ENCODE measurements at places on chromosomes 1 and 21. TPM values are rescaled to one million over a fixed set of nuclear protein-coding genes. Genes with fewer than 3 reads are reported as not detected.

DNA sequence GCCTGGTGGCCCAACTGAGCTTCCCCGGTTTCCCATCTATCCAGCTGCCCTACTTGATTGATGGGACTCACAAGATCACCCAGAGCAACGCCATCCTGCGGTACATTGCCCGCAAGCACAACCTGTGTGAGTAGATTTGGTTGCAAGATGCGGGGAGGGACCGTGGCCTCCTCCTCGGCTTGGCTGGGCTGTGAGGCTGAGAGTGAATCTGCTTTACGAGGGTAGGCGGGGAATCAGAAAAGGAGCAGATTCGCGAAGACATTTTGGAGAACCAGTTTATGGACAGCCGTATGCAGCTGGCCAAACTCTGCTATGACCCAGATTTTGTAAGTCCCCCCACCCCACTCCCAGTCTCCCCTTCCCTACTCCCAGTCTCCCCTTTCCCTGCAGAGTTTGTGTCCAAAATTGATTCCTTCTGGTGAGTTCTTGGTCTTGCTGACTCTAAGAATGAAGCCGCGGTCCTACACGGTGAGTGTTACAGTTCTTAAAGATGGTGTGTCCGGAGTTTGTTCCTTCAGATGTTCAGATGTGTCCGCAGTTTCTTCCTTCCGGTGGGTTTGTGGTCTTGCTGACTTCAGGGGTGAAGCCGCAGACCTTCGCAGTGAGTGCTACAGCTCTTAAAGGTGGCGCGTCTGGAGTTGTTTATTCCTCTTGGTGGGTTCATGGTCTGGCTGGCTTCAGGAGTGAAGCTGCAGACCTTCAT, 1.5 kb downstream of the GSTM2 start:
- no peak overlapping the region for H3K27ac ChIP-seq
- no peak for DNase-seq
- H3K4me3 ChIP-seq: no peak overlapping the region
- H3K27me3 ChIP-seq: no peaks in the 10 kb centered on the region
- no peaks in the 10 kb centered on the region for H3K36me3 ChIP-seq

GRCh38 chr1:29122682-29123052, 1.0 kb downstream of the TMEM200B start:
- DNase-seq: peak; percentile 96
- peak overlapping the region; percentile 74 for H3K4me3 ChIP-seq
- H3K27ac ChIP-seq: peak overlapping the region; percentile 85
- peaks cover 3% of the 10 kb centered on the region for H3K36me3 ChIP-seq

GRCh38 chr1:202154766-202155477, 5.5 kb downstream of the PTPN7 start:
- no peaks in the 10 kb centered on the region for H3K36me3 ChIP-seq
- no peak overlapping the region for H3K4me3 ChIP-seq
- no peaks in the 10 kb centered on the region for H3K4me1 ChIP-seq
- peak; percentile 85 for DNase-seq

DNA sequence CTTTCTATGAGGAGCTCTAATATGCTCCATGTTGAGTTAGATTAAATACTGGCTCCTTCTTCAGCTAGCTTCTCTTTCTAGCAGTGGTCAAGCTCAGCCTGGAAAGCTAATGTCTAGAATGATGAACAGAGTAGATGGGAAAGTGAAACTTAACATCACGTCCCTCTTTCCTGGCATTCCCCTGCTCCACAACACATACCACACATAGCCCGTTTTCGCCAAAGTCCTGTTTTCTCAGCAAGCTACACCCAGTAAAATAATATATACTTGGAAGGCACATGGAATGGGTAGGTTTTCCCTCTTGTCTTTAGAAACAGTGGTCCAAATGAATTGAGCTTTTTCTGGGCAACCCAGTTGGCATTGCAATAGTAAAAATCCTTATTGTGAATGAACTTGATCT, 3.8 kb downstream of the KRTAP27-1 start:
- H3K27ac ChIP-seq: no peak overlapping the region
- H3K36me3 ChIP-seq: no peaks in the 10 kb centered on the region
- no peaks in the 10 kb centered on the region for H3K4me1 ChIP-seq

DNA sequence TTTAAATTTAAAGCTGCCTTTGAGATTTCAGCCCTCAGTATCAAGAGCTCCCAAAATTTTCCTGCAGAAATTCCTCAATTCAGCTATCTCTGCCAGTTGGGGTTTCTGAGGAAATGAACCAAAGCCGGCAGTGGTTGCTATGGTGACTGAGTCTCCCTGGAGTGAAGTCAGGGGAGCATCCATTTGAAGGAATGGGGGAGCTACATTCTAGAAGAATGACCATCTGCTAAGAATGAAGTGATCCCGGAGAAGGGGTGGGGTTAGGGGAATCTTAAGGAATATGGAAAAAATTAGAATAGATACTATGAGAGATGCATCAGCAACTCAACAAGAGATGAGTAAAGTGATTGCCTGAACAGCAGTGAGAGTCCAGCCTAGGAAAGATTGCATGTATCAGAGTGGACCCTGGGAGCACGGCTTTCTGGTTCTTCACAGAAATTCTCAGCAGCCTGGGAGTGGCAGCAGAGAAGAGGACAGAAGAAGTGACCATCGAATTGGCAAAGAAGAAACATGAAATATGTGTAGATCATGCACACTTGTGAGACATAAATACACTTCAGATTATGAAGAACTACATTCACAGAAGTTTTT, 94.7 kb downstream of the CHD1L start:
- no peak overlapping the region for H3K4me3 ChIP-seq
- no peaks in the 10 kb centered on the region for H3K36me3 ChIP-seq
- no peaks in the 10 kb centered on the region for H3K4me1 ChIP-seq
- H3K27ac ChIP-seq: no peak overlapping the region
- H3K27me3 ChIP-seq: no peaks in the 10 kb centered on the region

- H3K36me3 ChIP-seq: no peaks in the 10 kb centered on the region
- H3K4me3 ChIP-seq: no peak overlapping the region
- H3K27me3 ChIP-seq: no peaks in the 10 kb centered on the region
These were observed 174.0 kb downstream of the TOMM20 start for GRCh38 chr1:234954613-234955012.

DNA sequence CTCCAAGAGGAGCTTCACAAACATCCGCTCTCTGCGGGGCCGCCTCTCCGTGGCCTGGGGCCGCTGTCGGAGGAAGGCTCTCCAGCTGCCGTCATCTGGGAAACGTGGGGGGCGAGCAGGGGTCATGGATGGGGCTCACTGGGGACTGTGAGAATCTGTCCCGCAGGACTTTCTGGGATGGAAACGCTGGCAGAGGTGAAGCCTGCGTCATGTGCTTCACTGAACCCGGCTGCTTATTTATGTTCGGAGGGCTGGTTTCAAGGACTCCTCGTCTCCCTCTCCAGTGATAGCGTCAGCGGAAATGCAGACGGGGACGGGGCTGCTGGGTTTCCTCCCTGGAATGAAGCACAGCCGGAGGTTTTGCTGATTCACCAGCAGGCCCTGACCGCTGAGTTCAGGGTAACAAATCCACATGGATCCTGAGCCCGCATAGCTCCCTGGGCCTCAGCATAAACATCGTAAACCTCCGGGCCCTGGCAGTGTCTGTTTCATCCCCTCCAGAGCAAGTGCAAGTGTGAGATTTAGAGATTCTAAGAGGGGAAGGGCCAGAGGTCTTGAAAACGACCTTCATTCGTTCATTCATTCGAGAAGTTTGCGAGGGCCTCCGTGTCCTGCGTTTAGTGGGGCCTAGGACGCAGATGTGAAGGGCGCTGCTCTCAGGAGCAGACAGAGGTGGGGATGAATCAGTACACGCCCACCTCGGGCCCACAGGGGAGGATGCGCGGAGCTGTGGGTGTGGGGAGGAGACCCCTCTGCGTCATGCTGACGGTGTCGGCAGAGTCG, 7.0 kb upstream of the POFUT2 start:
- no peaks in the 10 kb centered on the region for H3K27me3 ChIP-seq
- peak overlapping the region; percentile 82 for H3K27ac ChIP-seq
- peak overlapping the region; percentile 14 for H3K4me3 ChIP-seq
- peak; percentile 90 for DNase-seq
- no peaks in the 10 kb centered on the region for H3K36me3 ChIP-seq

DNA sequence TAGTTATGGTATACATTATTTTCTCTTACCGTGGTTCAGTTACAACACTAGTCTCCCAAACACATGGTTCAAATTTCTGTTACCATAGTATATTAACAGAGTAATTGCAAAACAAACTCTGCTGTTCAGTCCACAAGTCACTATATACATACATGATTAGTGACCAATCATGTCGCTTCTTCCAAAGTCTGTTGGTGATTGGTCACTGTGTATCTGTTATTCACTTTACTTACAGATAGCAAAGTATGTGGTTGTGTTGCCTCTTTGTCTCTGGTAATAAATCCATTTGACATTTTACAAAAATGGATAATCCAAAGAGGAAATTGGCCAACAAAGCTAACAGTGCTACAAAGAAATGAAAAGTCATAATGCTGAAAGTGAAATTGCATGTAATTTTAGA, 107.2 kb downstream of the RABGAP1L start:
- H3K27ac ChIP-seq: no peak overlapping the region
- H3K27me3 ChIP-seq: no peaks in the 10 kb centered on the region
- DNase-seq: no peak

DNA sequence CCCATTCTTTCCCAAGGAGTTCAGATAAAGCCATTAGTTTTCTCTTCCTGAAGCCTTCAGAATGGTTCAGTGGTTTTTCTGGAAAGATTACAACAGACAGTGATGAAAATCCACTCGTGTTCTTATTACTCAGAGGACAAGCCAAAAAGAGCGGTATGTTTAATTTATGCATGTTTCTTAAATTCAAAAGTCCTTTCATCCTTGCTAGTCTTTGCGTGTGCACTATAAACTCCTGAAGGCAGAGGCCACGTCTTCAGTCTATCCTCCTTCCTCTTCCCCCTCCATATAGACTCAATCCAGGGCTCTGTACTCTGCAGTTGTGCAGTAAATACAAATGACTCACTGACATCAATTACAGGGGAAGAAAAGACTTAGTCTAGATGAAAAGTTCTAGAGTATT, 409.2 kb upstream of the PLXNA2 start:
- no peak overlapping the region for H3K4me3 ChIP-seq
- H3K4me1 ChIP-seq: no peaks in the 10 kb centered on the region
- no peak overlapping the region for H3K27ac ChIP-seq
- DNase-seq: no peak
- H3K27me3 ChIP-seq: no peaks in the 10 kb centered on the region
- no peaks in the 10 kb centered on the region for H3K36me3 ChIP-seq

GRCh38 chr1:45205011-45205909, 1.1 kb downstream of the ZSWIM5 start:
- peak; percentile 68 for DNase-seq
- no peak overlapping the region for H3K27ac ChIP-seq
- peaks cover 10% of the 10 kb centered on the region for H3K4me1 ChIP-seq
- H3K36me3 ChIP-seq: no peaks in the 10 kb centered on the region
- H3K4me3 ChIP-seq: peak overlapping the region; percentile 65
- H3K27me3 ChIP-seq: 0 out of 2 replicates have a peak, but pooled peaks cover 6% of the 10 kb centered on the region

- DNase-seq: peak; percentile 38
- no peak overlapping the region for H3K27ac ChIP-seq
- H3K4me1 ChIP-seq: peaks cover 41% of the 10 kb centered on the region
- no peaks in the 10 kb centered on the region for H3K27me3 ChIP-seq
These were observed 31.4 kb downstream of the GNG12 start for GRCh38 chr1:67801903-67802302.

DNA sequence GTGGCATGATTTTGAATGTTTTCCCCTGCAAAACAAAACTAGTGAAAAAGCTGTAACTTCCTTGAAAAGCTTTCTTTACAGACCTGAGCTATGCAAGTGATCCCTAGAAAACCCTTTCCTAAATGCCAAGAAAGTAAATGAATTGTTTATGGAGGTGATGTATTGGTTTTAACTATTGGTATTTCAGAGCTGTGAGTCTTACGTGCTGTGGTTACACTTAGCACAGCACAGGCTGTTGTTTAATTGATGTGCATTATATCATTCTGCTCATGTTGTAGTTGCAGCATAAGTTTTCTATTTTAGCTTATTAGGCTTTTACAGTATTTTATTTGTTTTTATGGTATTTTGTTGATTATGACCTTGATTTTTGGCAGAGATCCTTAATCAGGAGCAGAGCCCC, 74.1 kb upstream of the DYNLT5 start:
- no peak overlapping the region for H3K27ac ChIP-seq
- H3K4me3 ChIP-seq: no peak overlapping the region
- DNase-seq: no peak
- H3K36me3 ChIP-seq: no peaks in the 10 kb centered on the region
- H3K27me3 ChIP-seq: no peaks in the 10 kb centered on the region

DNA sequence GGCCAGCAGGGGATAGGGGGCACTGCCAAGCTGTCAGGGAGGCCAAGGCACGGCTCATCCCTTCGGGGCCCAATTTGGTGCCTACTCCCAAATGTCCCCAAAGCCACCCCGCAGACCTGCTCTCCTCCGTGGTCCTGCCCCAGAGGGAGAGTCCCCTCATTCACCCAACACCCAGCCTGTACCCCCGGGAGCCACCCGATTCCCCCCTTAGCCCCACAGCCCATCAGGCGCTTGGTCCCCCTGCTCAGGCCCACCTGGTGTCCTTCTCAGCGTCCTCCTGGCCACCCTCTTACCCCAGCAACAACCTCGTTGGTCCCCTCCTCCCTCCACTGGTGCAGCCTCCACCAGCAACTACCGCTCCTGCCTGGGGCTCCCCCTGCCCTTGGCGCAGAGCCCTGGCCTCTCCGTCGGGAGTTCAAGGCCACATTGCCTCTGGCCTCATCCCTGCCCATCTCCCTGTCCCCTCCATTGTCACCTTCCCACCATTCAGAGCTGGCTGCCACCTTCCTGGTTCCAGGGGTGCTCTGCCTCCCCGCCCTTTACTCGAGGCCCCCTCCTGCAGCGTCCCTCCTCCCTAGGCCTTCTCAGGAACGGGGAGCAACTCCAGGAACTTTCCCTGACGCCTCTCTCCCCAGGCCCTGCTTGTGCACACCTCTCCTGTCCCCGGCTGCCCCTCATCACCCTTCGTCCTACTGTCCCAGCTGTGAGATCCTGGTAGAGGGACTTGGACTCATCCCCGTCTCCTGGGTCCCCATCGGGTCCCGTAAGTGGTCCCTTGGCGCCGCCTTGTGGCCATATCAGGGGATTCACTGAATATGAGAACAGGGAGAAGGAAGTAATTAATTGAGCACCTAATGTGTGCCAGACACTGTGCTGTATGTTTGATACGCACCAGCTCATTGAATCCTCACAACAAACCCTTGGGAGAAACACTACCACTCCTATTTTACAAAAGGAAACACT, 73.9 kb downstream of the RAP1GAP start:
- no peak overlapping the region for H3K27ac ChIP-seq
- peaks cover 15% of the 10 kb centered on the region for H3K27me3 ChIP-seq
- peak; percentile 70 for DNase-seq
- H3K36me3 ChIP-seq: no peaks in the 10 kb centered on the region
- no peaks in the 10 kb centered on the region for H3K4me1 ChIP-seq

- 0 out of 2 replicates have a peak, but pooled peaks cover 6% of the 10 kb centered on the region for H3K4me1 ChIP-seq
- DNase-seq: no peak
- H3K36me3 ChIP-seq: no peaks in the 10 kb centered on the region
- no peak overlapping the region for H3K4me3 ChIP-seq
These were observed 173.0 kb upstream of the PALMD start for GRCh38 chr1:99472893-99473292.

AADACL4 gene
- polyA plus RNA-seq: not detected

CTSE gene
- not detected for polyA plus RNA-seq

NIBAN1 gene
- polyA plus RNA-seq: 19.5 TPM

HCRTR1 gene
- polyA plus RNA-seq: not detected

ADAM30 gene
- polyA plus RNA-seq: not detected

FMO3 gene
- polyA plus RNA-seq: not detected

TLCD4 gene
- polyA plus RNA-seq: 0.08 TPM
